ENCODE measurements at places on chromosomes 5 and 9.

GRCh38 chr5:96024683-96025475 lies 63.2 kb upstream of the ELL2 start:
- DNase-seq: no peak

GRCh38 chr9:99259231-99259918 lies 37.3 kb downstream of the SEC61B start:
- no peak for DNase-seq

DNA sequence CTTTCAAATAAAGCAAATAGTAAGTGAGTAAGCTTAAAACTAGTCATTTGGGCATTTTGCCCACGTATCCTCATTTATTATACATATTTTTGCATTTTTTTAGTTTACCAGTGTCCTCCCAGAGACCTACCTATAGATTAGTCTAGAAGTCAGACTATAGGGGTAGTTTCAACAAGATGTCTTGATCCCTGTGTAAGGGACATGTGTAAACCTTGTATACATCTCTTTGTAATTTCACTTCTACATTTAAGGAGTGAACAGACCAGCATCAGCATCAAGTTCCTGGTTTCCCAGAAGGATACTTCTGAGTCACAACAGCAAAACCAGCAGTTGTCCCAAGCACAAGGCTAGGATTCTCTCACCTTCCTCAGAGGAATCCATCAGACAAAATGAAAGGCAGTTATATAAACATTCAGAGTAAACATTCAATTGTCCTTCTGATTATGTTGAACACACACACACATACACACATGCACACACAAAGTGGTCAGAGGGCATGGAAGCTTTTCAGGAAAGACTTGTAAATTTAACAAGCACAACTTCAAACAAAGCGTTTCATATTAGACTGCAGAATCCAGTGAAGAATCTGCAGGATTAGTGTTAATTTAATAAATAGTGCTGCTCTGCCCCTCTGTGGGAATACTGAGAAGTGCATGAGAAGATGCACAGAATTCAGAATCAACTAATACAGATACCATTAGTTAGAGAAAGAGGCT lies 55.4 kb downstream of the HINT1 start:
- DNase-seq: no peak

DNA sequence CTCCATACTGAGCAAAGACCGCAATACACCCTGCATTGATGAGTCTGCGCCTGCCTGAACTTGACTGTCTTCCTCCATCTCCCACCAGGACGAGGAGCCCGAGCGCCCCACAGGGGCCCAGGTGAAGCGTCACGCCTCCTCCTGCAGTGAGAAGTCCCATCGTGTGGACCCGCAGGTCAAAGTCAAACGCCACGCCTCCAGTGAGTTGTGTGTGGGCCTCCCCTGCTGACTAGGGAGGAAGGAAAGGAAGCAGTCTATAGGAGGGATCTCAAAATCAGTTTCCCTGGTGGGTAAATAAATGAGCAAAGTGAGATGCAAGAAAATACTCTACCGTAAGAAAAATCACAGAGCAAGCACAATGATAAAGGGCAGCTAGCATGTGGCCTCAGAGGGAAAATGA lies 22.8 kb upstream of the GRPEL2 start:
- no peak for DNase-seq

DNA sequence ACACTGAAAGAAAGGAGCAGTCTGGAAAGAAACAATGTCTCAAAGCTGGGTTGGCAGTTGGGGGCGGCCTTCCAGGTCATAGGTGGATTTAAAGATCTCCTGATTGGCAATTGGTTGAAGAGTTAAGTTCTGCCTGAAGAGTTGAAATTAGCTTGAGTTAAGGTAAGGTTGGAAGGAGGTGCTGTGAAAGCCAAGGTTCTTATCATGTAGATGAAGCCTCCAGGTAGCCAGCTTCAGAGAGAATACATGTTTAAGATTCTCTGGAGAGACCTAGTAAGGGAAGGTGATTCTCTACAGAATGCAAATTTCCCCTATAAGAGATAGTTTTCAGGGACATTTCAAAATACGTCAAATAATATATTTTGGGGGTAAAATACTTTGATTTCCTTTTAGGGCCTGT lies 387.1 kb downstream of the TMEM232 start:
- DNase-seq: no peak

DNA sequence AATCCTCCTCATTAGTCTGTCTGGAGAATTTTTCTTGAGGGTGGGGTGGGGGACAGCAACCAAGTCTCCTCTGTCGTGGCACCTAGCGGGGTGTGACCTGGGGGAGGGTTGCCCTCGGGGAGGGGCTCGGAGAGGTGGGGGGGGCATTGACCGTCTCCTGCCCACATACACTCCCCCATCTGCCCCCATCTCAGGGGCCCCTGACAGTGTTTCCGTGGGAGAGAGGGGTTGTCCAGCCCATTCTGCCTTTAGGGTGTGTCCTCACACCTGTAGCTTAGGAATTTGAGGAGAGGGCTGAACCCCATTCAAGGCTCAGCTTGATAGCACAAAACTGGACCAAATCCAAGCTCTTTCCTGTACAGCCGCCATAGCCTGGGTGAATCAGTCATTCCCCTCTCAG lies 5.9 kb upstream of the CXXC5 start:
- DNase-seq: no peak

GRCh38 chr5:159034083-159034824 lies 65.5 kb downstream of the EBF1 start:
- no peak for DNase-seq

DNA sequence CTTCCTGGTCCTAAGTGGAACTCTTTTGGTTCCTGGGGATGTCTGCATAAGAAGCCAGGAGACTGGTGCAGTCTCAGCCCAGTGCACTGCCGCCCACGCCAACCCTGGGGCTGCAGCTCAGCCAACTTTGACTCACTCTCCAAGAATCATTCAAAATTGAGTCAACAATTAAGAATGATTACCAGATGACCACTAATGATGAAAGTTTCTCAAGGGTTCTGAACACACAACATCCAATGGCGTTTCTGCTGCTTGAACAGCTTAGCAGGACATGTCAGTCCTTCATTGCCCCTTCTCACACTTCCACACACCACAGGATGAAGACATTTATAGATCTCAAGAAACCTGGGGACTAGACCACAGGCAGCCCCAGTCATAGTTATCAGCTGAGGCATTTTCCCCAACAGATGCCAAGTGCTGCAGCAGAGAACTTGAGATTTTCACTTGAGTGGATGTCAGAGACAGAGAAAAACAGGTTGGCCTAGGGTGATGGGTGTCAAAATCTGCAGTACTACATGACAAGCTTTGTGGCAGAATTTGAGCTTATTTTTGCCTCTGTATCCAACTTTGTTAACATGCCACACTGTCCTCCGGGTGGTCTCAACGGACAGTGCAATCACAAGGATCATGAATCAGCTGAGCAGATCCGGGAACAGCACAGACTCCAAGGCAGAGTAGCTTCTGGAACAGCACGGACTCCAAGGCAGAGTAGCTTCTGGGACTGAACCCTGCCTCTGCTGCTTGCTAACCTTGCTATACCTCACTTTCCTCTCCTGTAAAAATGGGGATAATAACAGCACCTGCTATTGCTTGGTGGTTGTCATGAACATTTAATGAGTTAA lies 356.1 kb downstream of the SPOCK1 start:
- no peak for DNase-seq

DNA sequence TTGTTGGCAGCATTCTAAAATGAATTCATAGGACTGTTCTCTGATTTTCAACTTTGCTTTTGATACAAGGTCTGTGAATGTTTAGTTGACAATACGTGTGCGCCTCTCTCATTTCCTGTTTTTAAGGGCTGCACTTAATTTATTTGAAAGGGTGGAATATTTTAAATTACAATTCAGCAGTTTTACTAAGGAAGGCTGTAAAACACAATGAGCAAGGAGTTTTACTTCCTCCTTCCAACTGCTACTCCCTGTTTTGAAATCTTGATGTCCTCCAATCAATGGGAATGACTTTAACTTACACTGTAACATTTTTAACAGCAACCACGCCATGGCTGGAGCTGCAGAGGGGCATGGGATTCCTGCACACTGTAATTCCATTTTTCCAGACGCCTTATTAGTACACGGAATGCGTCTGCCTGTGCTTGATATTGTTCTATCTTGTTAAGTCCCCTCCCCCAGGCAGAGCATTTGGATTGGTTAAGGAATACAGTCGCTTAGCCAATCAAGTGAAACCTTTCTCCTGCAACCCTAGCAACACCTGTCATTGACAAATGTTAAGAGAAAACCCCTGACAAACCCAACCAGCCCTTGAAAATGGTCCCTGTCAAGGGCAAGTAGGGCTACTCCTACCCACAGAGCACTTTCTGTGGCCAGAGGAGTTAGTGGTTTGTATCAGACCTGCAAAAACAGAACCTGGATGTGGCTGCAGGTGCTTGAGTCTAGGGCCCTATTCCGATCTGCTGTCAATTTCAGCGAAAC lies 12.5 kb upstream of the ZSWIM6 start:
- no peak for DNase-seq

DNA sequence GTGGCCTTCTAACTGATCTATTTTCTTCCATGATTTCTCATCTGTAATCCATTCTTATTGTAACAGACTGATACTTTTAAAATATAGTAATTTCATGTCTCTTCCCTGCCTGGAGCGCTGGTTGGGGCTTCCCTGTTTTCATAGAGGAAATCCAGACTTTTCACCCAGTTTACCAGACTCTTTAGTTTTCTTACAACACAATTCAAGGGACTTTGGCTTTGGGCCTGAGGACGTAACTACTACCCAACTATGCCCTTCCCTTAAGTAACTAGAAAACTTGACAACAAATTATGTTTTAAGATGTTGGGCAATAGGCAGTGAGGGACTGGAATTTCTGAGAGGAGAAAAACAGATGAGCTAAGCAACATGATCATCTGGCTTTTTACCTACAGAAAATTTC lies 289.6 kb downstream of the FGF10 start:
- no peak for DNase-seq

DNA sequence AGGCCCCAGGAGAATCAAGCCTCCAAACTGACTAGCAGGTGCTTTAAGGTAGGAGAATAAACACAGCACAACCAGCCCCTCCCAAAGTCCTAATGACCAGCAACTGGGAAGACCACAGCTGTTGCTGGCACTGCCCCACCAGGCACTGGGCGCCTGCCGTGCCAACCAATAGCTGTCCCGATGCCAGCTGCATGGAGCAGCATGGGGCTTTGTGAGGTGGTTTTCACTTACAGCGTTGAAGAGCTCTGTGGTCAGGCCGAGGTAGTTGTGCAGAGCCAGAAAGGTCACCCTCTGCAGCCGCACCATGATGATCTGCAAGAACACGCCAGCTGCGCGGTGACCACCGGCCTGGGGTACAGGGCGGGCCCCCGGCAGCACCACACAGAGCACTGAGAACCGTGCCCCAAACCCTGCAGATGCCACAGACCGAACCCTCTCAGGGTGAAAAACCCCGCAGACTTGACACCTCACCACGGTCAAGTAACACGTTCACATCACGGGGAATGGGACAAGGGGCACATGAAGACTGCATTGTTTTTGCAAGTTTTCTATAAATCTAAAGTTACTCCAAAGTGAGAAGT lies 28.7 kb downstream of the PNPLA7 start:
- no peak for DNase-seq

- no peak for DNase-seq
These were observed 148.7 kb upstream of the ERCC6L2 start for GRCh38 chr9:95726756-95727155.

- no peak for DNase-seq
These were observed 692.7 kb downstream of the DNAH5 start for GRCh38 chr5:13251623-13252376.

DNA sequence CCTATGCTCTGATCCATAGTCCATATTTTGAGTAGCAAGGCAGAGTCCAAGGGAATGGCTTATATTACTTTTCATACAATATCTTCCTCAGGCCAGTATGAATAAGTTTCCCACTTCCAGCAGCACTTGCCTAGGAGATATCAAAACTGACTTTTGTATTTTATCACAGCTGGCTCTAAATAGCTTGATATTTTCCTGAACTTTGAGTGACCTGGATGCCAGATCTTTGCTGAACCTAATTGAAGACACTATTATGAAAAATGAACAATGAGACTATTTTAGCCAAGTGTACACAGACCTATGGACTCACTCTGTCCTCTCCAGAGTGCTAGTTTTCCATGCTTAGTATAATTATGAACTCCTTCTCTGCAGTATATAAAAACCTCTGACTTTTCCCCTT lies 475.6 kb upstream of the PTGER4 start:
- DNase-seq: no peak

DNA sequence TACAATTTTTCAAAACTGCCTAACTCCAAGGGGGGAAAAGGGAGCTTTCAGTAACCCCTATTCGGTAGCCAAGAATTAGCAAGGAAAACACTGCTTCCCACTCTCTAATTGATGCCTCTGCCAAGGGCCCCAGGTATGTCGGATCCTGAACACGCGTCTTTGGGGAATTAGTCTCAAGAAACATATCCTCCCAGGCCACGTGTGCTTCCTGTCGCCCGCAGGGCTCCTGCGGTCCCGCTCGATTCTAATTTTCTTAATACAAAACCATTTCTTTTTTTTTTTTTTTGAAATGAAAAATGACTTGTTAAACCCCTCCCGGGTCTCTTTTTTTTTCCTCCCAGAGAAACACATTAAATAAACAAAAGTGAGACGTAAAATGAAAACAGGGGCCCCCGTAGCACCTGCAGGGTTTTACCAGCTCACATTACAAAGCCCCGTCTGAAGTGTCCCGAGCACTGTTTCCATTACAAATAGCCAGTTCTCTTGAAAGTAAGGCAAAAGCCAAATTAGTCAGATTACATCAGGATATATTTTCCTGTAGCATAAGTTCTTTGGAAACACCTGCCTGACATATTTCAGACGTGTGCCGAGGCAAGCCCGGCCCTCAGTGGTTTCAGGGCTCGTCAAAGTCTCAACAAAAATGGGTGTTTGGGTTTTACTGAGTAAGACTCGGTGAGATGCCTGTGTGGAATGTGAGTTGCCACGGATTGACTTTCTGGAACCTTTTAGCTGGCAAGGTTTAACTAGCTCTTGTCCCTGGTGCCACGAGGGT lies 21.5 kb downstream of the SMIM23 start:
- DNase-seq: no peak

DNA sequence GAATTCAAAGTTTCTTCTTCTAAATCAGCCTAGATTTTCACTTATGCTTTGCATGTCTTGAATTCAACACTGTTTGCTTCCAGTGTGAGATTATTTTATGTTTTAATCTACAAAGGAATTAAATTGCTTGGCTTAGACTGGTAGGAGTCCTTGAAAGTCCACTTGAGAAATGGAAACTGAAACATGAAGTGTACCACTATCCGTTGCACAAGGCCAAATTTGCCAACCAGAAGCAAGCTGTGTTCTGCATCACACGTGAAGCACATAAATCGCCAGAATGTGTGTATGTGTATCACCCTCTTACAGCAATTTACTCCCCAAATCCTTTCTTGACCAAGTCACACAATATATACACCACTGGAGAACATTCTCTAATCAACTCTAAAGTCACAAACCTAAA lies 10.3 kb downstream of the SEMA6A start:
- DNase-seq: no peak

- DNase-seq: peak; percentile 80
These were observed 17.5 kb downstream of the PTTG1 start for GRCh38 chr5:160439205-160439600.

GRCh38 chr5:171496456-171496855 lies 77.0 kb downstream of the FGF18 start:
- no peak for DNase-seq

DNA sequence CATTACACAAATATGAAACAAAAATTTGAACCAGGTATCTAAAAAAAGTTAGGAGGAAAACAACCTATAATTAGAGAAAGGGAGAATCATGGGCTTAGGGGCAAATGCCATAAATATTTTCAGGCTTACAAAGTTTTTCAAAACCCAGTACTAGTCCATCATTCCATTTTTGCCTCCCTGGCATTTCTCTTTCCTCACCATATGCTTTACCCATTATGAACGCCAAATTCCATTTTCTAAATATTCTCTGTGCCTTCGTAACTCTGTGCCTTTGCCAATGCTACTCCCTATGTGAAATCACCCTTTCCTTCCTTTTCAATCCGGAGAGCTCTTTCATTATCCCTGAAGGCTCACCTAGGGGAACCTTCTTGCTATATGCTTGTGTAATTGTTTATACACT lies 434.1 kb downstream of the ZSWIM6 start:
- DNase-seq: no peak
